Esophagus squamous epithelium (tissue), 5 donors: ENCODE measurements at places on chromosomes 5 and 9. TPM values are rescaled to one million over a fixed set of nuclear protein-coding genes. Genes with fewer than 3 reads are reported as not detected.
A peak's percentile ranks its signal among the peaks of the same experiment; 100 is the strongest.

- no peaks in the 10 kb centered on the region for H3K27me3 ChIP-seq
- H3K36me3 ChIP-seq: no peaks in the 10 kb centered on the region
- no peaks in the 10 kb centered on the region for H3K4me1 ChIP-seq
- H3K4me3 ChIP-seq: no peak overlapping the region
- no peak for DNase-seq
- no peak overlapping the region for H3K27ac ChIP-seq
Observed at GRCh38 chr5:170541146-170541769, 37.4 kb downstream of the KCNIP1 start.

- peaks cover 32% of the 10 kb centered on the region for H3K4me1 ChIP-seq
- H3K27ac ChIP-seq: peak overlapping the region; percentile 65
- H3K4me3 ChIP-seq: peak overlapping the region; percentile 8
- H3K36me3 ChIP-seq: no peaks in the 10 kb centered on the region
Observed at GRCh38 chr5:132414634-132415378, 45.3 kb downstream of the SLC22A5 start.

The ZNF300 gene
- total RNA-seq: 5.8 TPM

DNA sequence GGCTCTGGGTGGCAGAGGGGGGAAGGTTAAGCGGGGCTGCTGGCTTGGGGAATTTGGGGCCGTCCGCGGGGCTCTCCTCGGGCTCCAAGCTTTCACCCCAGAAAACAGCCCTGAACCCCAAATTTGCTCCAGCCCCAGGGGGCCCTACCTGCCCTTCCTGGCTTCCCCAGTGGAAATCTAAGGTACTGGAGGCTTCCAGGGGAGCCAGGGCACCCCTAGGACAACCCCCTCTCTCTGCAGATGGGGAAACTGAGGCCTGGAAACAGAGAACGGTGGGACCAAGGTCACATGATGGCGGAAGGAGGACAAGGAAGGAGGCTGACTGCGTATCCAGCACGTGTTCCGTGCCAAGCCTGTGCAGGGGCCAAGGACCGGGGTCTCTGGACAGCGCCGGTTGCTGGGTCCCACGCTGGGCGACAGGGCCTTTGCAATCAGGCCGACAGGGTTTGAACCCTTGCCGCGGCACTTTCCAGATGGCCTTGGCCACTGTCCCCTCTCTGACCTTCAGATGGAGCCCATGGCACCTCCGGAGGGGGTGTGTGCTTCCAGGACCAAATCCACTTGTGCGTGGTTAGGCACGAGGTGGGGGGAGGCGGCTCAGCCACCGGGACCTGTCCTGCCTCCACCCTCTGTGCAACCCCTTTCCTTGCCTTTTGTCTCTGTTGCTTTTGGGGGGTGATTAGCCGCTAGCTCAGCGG lies 183.1 kb downstream of the C9orf50 start:
- peak overlapping the region; percentile 58 for H3K4me3 ChIP-seq
- peaks cover 20% of the 10 kb centered on the region for H3K4me1 ChIP-seq
- peak overlapping the region; percentile 77 for H3K27ac ChIP-seq

DNA sequence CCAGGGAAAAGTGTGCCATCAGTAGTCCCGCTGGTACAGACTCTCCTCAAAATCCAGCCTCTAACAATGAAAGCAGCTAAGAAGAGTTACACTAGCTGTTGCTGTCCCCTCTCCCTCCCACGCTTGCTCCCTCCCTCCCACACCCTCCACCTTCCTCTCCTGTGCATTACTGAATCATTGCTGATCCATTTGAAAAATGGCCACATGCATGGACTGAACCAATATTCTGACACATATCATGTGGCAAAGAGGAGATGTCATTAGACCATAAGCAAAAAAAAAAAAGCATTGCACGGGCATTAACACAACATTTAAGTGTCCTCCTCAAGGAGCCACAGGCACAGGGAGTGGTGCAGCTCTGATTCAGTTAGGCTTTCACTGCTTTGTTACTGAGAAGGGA lies 37.9 kb downstream of the LHFPL2 start:
- no peak overlapping the region for H3K4me3 ChIP-seq
